Activated T-helper 17 cell treated with anti-CD3 and anti-CD28 coated beads, Interleukin-2, amount 50 U/mL, for 72 hours (primary cell): ENCODE measurements at places on chromosomes 11 and 22.
A peak's percentile ranks its signal among the peaks of the same experiment; 100 is the strongest.

DNA sequence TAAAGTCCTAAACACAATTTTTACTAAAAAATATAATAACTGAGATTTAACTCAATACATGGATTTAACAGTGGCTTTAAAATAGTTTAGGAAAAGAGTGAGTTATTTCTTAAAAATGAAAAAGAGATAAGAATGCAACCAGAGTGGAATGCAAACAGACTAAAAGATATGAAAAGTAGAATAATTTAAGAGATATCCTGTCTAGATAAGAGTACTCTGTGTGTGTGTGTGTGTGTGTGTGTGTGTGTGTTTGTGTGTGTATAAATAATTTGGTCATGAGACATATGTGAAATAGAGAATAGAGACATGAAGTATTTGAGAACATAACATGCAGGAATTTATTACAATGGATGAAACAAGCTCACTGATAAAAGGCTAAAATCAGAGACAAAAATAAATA, 986.9 kb upstream of the CHORDC1 start:
- no peak for ATAC-seq

GRCh38 chr11:119025099-119025473, 5.6 kb downstream of the SLC37A4 start:
- ATAC-seq = no peak

GRCh38 chr11:8533332-8533731, 60.7 kb downstream of the STK33 start:
- ATAC-seq = no peak

GRCh38 chr11:1912289-1912878, 7.1 kb upstream of the TNNT3 start:
- no peak for ATAC-seq

- no peak for ATAC-seq
These were observed 54.9 kb downstream of the TRIM44 start for GRCh38 chr11:35717520-35717919.

GRCh38 chr22:40204321-40205116, 26.8 kb downstream of the TNRC6B start:
- ATAC-seq = no peak

DNA sequence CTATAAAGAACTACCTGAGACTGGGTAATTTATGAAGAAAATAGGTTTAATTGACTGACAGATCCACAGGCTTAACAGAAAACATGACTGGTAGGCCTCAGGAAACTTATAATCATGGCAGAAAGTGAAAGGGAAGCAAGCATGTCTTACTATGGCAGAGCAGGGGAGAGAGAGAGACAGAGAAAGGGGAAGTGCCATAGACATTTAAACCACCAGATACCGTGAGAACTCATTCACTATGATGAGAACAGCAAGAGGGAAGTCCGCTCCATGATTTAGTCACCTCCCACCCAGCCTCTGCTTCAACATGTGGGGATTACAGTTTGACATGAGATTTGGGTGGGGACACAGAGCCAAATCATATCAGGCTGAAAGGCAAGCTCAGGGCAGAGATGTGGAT, 327.1 kb upstream of the DDI1 start:
- ATAC-seq = no peak

DNA sequence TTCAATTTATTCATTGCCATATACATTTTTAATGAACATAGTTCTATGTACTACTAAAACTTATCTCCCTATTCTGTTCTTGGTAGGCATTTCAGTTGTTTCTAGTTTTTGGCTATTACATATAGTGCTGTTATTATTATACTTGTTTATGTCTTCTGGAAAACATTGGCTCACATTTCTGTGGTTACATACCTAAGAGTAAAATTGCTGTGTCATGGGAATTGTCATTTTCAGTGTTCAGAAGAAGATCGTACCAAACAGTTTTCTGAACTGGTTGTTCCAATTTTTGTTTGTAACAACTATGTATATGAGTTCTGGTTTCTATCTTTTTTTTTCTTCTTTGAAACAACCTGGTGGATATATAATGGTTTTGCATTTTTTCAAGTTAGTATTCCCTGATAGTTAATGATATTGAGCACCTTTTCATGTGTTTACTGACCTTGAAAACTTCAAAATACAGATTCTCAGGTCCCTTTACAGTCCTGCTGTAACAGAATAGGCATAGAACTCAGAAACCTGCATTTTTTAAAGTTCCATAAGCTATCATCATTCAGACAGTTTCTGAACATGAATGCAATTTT, 230.7 kb downstream of the JRKL start:
- no peak for ATAC-seq

GRCh38 chr11:102800767-102801166, 2.8 kb upstream of the MMP1 start:
- no peak for ATAC-seq

GRCh38 chr11:3085052-3085451, 27.8 kb upstream of the CARS1 start:
- no peak for ATAC-seq

GRCh38 chr11:19604679-19605375, 107.8 kb upstream of the NAV2 start:
- no peak for ATAC-seq

DNA sequence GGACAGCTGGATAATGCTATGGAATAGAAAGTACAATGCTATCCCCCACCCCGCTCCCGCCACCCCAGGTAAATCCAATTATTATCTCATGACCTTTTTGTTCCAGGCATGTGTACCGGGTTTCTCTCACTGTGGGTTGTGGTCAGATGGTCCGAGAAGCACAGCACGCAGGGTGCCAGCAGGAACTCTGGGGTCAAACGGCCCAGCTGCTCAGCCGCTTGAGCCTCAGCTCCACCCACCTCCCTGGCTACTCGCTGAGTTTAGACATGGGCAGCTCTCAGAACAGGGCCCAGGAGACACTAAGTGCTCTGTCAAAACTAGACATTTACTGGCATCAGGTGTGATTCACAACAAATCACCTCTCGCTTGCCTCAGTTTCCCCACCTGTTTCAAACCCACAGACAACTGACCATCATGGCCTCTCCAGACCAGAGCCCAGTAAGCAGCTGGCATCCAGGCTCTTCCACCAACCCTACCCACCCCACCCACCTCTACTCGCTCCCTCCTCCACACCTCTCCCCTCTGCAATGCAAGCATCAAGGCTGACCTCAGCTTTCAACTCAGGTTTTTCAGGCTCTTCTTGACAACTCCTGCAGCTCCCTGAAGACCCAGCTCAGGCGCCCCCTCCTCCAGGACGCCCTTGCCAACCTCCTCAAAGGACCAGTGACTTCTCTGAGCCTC, 13.0 kb upstream of the MFNG start:
- ATAC-seq = no peak

- ATAC-seq = peak; percentile 32
These were observed 102.1 kb upstream of the BID start for GRCh38 chr22:17876306-17876831.

GRCh38 chr11:33866936-33867335, 24.9 kb downstream of the LMO2 start:
- ATAC-seq = no peak

DNA sequence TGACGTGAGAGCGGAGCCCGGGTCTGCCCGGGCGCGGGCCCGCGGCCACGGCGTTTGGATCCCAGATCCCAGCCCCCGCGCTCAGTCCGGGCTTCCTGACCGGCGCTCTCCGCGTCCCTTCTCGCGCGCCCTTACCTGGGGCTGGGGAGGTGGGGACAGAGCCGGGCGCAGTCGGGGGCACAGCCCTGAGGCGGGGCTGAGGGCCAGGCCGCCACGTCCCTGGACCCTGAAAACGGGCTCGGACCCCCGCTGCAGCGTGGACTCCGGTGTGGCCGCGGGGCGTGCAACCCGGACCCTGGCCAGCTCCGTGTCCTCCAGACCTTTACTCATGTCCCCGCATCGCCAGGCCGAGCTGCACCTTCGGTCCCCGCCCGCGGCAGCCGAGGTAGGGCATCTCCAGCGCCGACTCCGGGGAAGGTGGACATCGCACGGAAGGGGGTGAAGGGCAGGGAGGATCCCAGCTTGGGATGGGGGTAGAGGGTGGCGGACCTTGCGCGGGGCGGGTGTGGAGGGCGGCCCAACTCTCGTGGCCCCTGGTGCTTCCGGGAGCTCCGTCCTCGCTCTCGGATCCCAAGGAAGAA, 9.9 kb upstream of the AIFM3 start:
- no peak for ATAC-seq

- ATAC-seq = no peak
These were observed 21.6 kb downstream of the SVIP start for GRCh38 chr11:22807855-22808570.

- ATAC-seq = no peak
These were observed 109.7 kb downstream of the GALNT18 start for GRCh38 chr11:11512090-11512489.

GRCh38 chr11:133918608-133919260, 38.0 kb downstream of the IGSF9B start:
- no peak for ATAC-seq

- no peak for ATAC-seq
These were observed 23.8 kb downstream of the SYTL2 start for GRCh38 chr11:85787168-85787567.

DNA sequence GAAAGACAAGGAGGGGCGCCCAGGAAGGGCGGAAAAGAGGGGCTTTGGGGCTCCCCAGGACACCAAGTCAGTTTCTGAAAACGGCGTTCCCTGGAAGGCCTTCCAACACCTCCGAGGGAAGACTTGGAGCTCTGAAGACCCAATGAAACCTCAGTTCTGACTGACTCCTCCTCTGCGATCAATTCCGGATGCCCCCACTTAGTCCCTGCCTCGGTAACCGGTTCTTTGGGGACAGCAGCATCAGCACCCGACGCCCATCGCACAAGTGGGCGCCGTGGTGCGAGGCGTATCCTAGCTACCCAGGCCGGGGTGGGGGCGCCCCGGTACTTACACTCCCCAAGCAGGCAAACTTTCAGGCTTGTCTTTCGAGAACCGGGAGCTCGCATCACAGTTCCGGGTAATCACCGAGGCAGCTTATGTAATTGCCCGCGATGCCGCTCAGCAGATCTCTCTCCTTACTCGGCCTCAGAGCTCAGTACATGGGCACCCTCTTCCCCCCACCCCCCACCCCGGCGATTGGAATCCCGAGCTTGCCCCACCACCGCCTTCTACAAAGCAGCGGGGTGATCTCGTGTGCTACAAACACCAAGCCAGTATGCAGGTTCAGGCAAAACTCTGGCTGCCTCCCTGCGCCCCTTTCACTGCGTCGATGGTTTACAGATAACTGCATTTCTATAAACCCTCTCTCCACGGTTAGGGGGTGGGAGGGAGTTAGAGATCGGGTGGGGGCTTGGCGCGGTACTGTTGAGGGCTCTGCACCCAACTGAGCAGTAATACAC, 2.0 kb downstream of the TENM4 start:
- peak; percentile 19 for ATAC-seq

GRCh38 chr11:116454020-116454645, 318.7 kb downstream of the BUD13 start:
- no peak for ATAC-seq

- ATAC-seq = no peak
These were observed 937.8 kb upstream of the CHORDC1 start for GRCh38 chr11:91160661-91161060.

DNA sequence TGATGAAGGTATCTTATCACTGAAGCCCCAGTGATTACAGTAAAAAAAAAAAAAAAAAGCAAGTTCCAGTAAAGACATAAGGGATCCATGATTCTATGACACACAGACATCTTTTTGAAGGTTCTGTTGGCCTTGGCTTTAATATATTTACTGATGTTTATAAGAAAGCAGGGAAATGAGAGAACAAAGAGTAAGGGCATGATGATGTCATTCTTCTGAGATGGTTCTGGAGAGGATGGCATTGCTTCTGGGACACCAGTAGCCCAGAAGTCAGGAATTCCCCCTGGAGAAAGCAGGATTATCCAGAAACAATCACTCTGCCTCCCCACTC, 233.6 kb downstream of the FAM76B start:
- no peak for ATAC-seq

- ATAC-seq = no peak
These were observed 7.9 kb downstream of the ACTN3 start for GRCh38 chr11:66554602-66555001.

- ATAC-seq = no peak
These were observed 56.0 kb downstream of the COMMD9 start for GRCh38 chr11:36233204-36233603.

DNA sequence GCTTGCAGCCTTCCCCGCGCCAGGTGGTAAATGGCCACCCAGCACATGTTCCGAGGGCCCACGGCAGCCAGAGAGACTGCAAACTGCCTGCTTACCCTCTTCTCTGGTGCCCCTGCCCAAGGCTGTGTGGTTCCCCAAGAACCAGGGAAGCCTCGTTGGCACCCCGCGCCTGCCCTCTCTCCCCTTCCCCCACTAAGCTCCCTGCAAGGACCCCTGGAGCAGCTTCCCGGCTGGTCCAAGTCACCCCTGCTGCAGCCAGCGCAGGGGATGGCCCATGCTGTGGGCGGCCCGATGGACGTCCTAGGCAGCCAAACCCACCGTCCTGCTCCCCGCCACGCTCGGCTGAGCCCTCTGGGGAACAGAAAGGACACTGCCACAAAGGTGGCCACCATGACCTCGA, 30.2 kb downstream of the MACROD1 start:
- ATAC-seq = no peak

GRCh38 chr22:27253108-27253902, 548.3 kb downstream of the MN1 start:
- no peak for ATAC-seq

GRCh38 chr11:45361551-45361950, 75.4 kb upstream of the SYT13 start:
- no peak for ATAC-seq

GRCh38 chr11:116835791-116836631, 1.4 kb downstream of the APOA1 start:
- peak; percentile 89 for ATAC-seq

DNA sequence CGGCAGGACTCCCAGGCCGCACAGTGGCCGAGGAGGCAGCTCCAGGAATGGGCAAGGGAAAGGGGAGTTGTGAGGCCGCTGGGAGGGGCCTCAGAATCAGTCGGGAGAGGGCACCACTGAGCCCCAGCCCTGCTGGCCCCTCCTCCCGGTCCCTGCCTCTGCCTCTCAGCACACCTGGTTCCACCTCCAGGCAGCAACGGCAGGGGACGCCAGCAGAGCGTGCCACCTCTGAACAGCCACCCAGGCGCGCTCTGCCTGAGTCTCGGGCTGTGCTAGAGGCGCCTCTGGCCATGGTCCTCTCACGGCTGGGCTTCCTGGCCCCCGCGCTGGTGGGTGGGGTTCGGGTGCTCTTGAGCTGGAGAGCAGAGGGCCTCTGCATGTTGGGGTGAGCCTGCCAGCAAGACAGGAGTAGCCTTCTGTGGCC, 33.0 kb downstream of the MOB2 start:
- peak; percentile 36 for ATAC-seq

GRCh38 chr11:120511820-120512738, 531 bp downstream of the GRIK4 start:
- no peak for ATAC-seq

- no peak for ATAC-seq
These were observed 13.3 kb upstream of the LIPT2 start for GRCh38 chr11:74506823-74507222.

- ATAC-seq = no peak
These were observed 41.2 kb downstream of the OR2AT4 start for GRCh38 chr11:75055511-75055910.

- ATAC-seq = no peak
These were observed 13.6 kb downstream of the UCP2 start for GRCh38 chr11:73969091-73969490.

GRCh38 chr11:94417386-94417987, 16.3 kb upstream of the GPR83 start:
- ATAC-seq = no peak

GRCh38 chr22:23708270-23708669, 17.5 kb downstream of the RGL4 start:
- ATAC-seq = peak; percentile 52
